ENCODE measurements at places on chromosomes 7 and 10.

GRCh38 chr10:79948976-79949722 lies at the start of gene SFTPD:
TSS of gene SFTPD (minus strand) at chr10:79949105. CDS start at chr10:79946659, 2,446 bp downstream.
- DNase-seq = no peak

GRCh38 chr7:134901389-134902020 lies 84.8 kb upstream of the AGBL3 start:
- DNase-seq = no peak

DNA sequence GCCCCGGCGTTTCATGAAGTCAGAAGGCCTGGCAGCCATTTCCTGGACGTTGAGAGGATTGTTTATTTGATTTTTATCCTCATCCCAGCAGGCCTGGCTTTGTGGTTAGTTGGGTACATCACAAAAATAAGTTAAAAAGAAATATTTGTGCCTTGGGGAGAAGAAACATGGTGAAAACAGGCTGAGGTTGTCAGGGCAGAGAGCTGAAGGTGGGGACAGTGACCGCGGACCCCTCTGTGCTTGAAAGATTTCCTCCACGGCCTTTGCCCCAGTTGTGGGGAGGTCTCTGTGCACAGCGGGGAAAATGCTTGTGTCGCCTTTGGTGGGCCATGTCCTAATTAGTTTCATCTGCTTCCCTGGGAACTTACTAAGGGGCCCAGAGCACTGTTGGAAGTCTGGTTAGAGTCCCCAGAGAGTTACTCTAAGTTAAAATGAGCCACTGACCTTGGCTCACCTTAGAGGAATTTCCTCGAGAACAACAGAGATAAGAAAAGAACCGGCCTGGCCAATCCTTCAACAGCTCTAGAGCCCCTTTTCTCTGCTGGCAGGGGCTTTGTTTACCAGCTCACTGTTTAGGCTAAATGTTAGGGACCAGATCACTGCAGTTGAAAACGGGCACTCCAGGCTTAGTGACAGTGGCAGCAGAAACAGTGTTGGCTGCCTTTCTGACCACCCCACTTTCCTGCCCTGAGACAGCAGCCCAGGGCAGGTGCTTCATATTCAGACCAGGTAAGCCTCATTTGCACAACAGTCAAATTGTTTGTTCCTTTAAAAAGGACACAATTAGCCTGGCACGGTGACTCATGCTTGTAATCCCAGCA lies 37.9 kb downstream of the CRCP start:
- DNase-seq = no peak

GRCh38 chr10:16942381-16943078 lies 125.3 kb upstream of the RSU1 start:
- DNase-seq = no peak

DNA sequence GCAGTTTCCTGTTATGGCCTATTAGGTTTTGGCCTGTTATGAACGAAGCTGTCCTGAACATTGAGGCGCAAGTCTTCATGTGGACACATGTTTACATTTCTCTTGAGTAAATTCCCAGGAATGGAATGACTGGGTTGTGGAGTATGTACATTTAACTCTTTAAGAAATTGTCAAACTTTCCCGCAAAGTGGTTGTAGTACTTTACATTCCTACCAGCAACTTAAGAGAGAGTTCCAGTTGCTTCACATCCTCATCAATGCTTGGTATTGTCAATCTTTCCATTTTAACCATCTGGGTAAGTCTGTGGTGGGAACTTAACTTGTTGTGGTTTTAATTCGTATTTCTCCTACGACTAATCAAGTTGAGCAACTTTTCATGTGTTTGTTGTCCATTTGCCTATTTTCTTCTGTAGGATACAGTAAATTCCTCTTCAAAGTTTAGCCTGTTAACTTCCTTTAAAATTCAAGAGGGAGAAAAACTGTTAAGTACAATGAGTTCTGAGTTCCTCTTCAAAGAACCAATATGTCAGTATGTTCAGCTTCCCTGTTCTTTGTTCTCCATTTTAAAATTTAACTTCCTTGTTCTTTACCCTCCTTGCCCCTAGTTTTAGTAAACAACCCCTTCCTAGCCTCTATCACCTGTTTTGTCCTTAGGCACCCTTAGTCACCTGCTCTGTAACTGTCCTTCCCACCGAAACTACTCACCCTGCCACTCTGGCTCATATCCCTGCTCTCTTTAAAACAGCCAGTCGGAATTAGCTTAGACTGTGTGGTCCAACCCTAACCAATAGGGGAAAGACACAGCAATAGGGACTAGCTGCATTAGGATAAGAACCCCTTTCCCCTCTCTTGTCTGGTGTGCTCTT lies 74.0 kb downstream of the FAM241B start:
- DNase-seq = no peak

DNA sequence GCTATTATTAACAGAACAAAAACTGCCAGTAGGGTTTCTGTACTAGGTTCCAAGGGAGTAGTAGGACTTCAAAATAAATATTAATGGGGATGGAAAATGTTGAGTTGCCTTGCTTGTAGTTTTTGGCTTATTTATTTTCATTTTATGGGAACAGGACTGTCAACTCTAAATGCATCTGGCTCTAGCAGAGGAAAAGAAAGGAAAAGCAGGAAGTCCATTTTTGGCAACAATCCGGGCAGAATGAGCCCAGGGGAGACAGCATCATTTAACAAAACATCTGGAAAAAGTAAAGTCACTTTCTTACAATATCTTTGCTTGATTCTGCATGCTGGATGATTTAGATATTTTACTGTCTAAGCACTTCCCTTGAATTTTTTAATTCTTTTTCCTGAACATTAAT lies 69.4 kb downstream of the NOC3L start:
- DNase-seq = no peak

DNA sequence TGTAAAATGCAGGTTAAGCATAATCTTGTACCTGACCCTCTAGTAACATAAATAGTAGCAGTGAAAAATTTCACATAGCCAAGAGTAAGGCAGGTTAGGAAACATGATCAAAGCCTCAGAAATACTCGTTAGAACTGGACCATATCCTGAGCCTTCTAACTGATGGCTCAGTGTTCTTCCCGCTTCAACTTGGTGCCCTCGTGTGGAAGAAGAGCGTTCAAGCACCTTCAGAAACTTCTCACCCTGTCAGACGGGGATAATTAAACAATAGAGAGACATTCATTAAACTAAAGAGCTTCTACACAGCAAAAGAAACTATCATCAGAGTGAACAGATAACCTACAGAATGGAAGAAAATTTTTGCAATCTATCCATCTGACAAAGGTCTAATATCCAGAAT lies 124.5 kb downstream of the MYOF start:
- DNase-seq = no peak

GRCh38 chr10:133024704-133025557 lies 62.8 kb upstream of the ADGRA1 start:
- DNase-seq = no peak

GRCh38 chr7:101468546-101469275 lies 106.0 kb downstream of the COL26A1 start:
- no peak for DNase-seq

GRCh38 chr7:137343281-137343841 lies at the start of gene PTN:
TSS of gene PTN (minus strand) at chr7:137343733. CDS start at chr7:137254973, 88,760 bp downstream.
- DNase-seq = peak; percentile 57

All from nucleus accumbens (tissue), 56 donors.